Neural progenitor cell (in vitro differentiated cells): ENCODE measurements at places on chromosomes 13 and 19. TPM values are rescaled to one million over a fixed set of nuclear protein-coding genes. Genes with fewer than 3 reads are reported as not detected.

KIR2DL1 gene
- total RNA-seq = not detected in 2 replicates

CGB5 gene
- not detected in 2 replicates for total RNA-seq

PTGER1 gene
- total RNA-seq = not detected in 2 replicates

PIH1D1 gene
- 133 and 168 TPM in 2 replicates for total RNA-seq

LHFPL6 gene
- 1.7 and 3.0 TPM in 2 replicates for total RNA-seq

DAND5 gene
- 0.06 and 0.07 TPM in 2 replicates for total RNA-seq

CGB3 gene
- total RNA-seq = not detected in 2 replicates

KLK15 gene
- not detected in 2 replicates for total RNA-seq

FGF22 gene
- 0.37 TPM in 1 of 2 replicates, not detected in the other for total RNA-seq

GRCh38 chr19:1945899-1946298, 4.9 kb downstream of the CSNK1G2 start:
- H3K27ac ChIP-seq = no peak overlapping the region
- DNase-seq = peak; percentile 84
- H3K27me3 ChIP-seq = no peaks in the 10 kb centered on the region
- peaks cover 11% of the 10 kb centered on the region for H3K4me1 ChIP-seq

DNA sequence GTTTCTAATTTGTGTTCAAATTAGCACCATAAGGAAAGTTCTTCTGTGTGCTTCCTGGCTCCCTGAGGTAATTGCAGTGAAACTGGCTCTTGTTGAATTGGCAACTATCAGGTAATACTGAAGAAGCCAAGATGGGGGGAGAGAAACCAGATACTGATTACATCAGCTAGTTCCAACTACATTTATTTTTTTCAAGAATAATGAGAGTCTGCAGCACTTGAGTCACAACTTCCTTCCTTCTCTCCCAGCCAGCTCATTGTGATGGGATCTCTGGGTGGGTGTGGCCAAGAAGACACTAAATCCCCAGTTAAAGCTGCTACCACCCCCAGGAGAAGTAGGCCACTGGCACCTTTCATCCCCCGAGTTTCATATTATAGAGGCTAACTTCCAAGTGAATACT, 100.7 kb upstream of the RXFP2 start:
- no peaks in the 10 kb centered on the region for H3K27me3 ChIP-seq
- no peak for DNase-seq
- no peak overlapping the region for H3K27ac ChIP-seq
- H3K36me3 ChIP-seq = no peaks in the 10 kb centered on the region

DNA sequence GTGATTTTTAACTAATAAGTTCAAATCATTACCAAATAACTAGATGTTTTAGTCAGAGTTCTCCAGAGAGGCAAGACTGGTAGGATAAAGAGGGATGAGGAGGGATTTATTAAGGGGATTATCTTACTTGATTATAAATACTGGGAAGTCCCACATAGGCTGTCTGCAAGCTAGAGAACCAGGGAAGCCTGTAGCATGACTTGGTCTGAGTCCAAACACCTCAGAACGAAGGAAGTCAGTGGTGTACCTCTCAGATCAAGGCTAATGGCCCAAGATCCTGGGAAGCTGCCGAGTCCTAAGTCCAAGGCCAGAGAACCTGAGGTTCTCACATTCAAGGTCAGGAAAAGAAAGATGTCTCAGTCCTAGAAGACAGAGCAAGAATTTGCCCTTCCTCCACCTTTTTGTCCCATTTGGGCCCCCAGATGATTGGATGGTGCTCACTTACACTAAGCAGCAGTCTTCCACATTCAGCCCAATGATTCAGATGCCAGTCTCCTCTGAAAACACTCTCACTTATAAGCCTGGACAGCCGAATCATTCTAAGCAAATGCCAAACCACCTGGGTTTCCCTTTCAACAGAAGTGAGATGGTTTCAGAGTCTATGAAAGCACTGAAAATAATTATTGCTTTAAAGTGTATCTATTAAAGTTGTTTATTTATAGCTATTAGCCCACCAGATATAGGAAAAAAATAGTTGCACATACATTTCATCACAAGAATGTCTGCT, 1599.2 kb downstream of the OLFM4 start:
- DNase-seq = no peak
- H3K27me3 ChIP-seq = no peaks in the 10 kb centered on the region
- no peak overlapping the region for H3K27ac ChIP-seq
- no peak overlapping the region for H3K4me3 ChIP-seq
- H3K36me3 ChIP-seq = no peaks in the 10 kb centered on the region
- peaks cover 9% of the 10 kb centered on the region for H3K4me1 ChIP-seq

- H3K4me1 ChIP-seq = peaks cover 13% of the 10 kb centered on the region
- H3K27ac ChIP-seq = no peak overlapping the region
- H3K36me3 ChIP-seq = no peaks in the 10 kb centered on the region
Measured at GRCh38 chr19:55649268-55650125, 1.5 kb downstream of the CCDC106 start.

- no peak for DNase-seq
- H3K27me3 ChIP-seq = no peaks in the 10 kb centered on the region
- H3K4me1 ChIP-seq = no peaks in the 10 kb centered on the region
- no peak overlapping the region for H3K27ac ChIP-seq
- no peaks in the 10 kb centered on the region for H3K36me3 ChIP-seq
Measured at GRCh38 chr19:2693492-2694160, 8.9 kb downstream of the GNG7 start.

- no peaks in the 10 kb centered on the region for H3K27me3 ChIP-seq
- no peak overlapping the region for H3K27ac ChIP-seq
- no peak overlapping the region for H3K4me3 ChIP-seq
- no peaks in the 10 kb centered on the region for H3K4me1 ChIP-seq
Measured at GRCh38 chr19:40646743-40647254, 43.7 kb downstream of the NUMBL start.

GRCh38 chr19:1961000-1961883, 20.3 kb downstream of the CSNK1G2 start:
- H3K4me1 ChIP-seq = peaks cover 11% of the 10 kb centered on the region
- H3K27ac ChIP-seq = no peak overlapping the region
- H3K36me3 ChIP-seq = no peaks in the 10 kb centered on the region
- H3K27me3 ChIP-seq = no peaks in the 10 kb centered on the region
- DNase-seq = no peak

DNA sequence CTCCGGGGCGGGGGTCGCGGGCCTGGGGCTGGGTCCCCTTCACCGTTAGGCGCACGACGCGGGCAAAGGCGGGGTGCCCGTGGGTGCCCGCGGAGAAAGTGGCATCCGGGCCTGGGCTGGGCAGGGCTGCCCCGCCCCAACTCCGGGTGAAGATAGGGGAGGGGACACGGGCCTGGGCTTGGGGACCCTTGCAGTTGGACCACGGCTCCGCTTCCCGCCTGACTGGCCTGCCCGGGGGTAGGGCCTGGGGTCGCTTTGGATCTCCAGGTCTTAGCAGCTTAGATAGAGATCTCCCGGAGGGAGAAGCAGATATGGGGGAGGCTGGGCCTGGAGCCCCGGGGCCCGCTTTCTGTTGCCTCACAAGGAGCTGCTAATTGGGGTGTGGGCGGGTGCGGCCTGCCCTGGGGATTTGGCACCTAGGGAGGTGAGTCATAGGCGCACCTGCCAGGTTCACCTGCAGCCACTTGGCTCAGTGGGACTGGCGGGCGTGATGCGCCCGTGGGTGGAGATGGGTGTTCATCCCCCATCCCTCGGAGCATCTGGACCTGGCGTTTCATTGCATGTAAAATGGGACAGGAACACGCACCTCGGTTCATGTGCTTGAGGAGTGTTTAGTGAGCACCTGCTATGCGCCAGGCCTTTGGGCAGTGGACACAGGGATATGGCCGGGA, 585 bp downstream of the MAP1S start:
- peak; percentile 37 for DNase-seq
- peak overlapping the region; percentile 100 for H3K4me3 ChIP-seq
- H3K36me3 ChIP-seq = no peaks in the 10 kb centered on the region
- no peak overlapping the region for H3K27ac ChIP-seq
- peaks cover 16% of the 10 kb centered on the region for H3K4me1 ChIP-seq
- H3K27me3 ChIP-seq = no peaks in the 10 kb centered on the region

- DNase-seq = no peak
- no peak overlapping the region for H3K4me3 ChIP-seq
- no peaks in the 10 kb centered on the region for H3K27me3 ChIP-seq
- H3K27ac ChIP-seq = no peak overlapping the region
- H3K4me1 ChIP-seq = peaks cover under 1% of the 10 kb centered on the region
Measured at GRCh38 chr19:49658566-49659442, 6.9 kb downstream of the IRF3 start.

DNA sequence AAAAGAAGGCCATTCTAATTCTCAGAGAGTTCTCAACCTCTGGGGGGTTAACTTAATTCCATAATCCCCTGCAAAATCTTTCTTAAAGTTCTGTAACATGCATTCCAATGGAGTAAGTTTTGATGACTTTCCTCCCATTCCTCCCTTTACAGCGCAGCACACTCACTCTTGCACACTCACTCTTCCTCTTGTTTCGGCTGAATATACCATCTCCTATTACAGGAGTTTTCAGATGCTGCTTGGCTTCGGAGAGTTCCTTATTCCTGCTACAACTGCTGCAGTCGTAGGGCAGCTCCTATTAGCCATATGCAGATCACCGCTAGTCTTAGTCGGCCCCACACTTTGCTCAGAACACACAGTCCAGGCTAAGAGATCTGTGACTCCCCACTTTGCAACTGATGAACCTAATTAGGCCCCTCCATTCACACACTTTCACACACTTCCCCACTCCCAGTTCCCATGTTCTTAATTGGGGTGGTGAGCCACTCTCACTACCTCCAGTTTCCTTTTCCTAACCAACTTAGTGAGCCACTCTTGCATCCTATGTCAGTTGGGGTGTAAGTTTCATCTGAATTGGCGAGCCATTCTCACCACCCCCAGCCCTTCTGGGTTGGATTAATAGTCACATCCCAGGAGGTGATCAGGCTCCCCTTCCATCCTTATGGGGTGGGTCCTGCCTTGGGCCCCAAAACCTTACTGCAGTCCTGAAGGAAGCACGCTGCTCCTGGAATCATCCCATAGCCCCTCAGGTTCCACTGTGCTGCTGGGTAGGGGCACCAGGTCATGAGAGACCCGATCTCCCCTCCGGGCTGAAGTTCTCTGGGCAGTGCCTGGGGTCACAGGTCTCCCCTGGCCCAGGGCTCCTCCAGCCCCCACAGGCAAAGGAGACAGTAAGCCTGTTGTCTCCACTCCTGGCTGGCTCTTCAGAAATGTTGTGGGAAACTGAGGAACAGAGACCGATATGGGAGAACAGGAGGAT, 53.9 kb downstream of the OR10H4 start:
- H3K4me3 ChIP-seq = no peak overlapping the region
- no peaks in the 10 kb centered on the region for H3K27me3 ChIP-seq
- no peaks in the 10 kb centered on the region for H3K4me1 ChIP-seq
- H3K27ac ChIP-seq = no peak overlapping the region
- H3K36me3 ChIP-seq = no peaks in the 10 kb centered on the region
- DNase-seq = no peak

- DNase-seq = no peak
- no peaks in the 10 kb centered on the region for H3K27me3 ChIP-seq
- H3K4me3 ChIP-seq = no peak overlapping the region
- H3K36me3 ChIP-seq = no peaks in the 10 kb centered on the region
Measured at GRCh38 chr19:12647047-12647446, 19.5 kb downstream of the MAN2B1 start.

DNA sequence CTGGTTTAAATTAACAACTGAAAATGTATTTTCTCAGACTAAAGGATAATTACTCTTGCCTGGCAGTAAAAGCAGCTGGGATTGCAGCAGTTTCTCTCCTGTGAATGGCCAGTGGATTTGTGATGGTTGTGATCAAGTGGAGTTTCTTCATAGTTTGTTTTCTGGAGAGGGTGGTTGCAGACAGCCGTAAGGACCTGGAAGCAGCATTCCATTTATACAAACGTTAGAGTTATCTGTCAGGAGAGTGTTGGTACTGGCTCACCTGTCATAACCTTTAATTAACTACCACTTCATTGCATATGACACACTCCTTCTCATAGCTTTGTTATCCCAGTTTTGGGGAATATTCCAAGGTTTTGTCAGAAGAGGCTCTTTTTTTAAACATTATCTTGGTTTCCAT, 258.4 kb upstream of the SLC10A2 start:
- H3K27me3 ChIP-seq = no peaks in the 10 kb centered on the region
- H3K4me1 ChIP-seq = peaks cover 9% of the 10 kb centered on the region
- no peak overlapping the region for H3K4me3 ChIP-seq

- DNase-seq = no peak
- H3K27me3 ChIP-seq = peaks cover 14% of the 10 kb centered on the region
- no peaks in the 10 kb centered on the region for H3K4me1 ChIP-seq
- H3K27ac ChIP-seq = no peak overlapping the region
Measured at GRCh38 chr19:21585281-21585890, 80.0 kb downstream of the ZNF429 start.

DNA sequence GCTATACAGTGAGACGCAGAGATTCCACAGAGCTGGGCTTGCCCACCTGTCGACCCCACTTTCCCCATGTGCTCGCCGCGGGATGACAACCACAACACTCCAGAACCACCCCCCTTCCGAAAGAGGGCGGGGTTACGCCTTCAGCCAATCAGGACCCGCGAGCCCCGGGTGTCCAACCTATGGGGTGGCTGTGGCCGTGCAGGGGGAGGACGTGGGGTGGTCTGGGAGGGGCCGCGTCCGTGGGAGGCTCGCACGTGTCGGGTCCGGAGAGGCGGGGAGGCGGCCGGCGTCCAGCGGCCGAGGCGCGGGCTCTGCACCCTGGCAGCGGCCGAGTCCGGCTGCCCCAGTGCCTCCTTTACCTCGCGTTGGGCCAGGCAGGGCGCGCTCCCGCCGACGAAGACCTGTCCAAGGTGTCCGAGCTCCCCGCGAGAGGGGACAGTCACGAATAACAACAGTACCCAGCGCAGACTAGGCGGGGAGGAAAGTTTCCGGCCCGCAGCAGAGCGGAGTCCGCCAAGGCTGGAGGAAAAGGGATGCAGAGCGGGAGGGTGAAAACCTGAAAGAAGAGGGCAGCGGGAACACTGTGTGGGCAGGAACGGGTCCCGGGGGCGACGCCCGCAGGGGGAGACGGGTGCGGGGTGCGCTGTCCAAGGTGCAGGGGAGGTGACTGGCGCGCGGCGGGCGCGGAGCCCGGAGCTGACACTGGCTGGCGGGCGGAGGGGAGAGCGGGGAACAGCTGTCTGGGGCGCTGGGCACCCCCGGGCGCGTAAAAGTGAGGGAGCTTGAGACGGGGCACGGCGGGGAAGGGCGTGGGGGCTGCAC, 911 bp downstream of the ENOX1 start:
- H3K4me1 ChIP-seq = peaks cover 20% of the 10 kb centered on the region
- peak; percentile 77 for DNase-seq
- no peaks in the 10 kb centered on the region for H3K36me3 ChIP-seq
- H3K27me3 ChIP-seq = peaks cover 57% of the 10 kb centered on the region

DNA sequence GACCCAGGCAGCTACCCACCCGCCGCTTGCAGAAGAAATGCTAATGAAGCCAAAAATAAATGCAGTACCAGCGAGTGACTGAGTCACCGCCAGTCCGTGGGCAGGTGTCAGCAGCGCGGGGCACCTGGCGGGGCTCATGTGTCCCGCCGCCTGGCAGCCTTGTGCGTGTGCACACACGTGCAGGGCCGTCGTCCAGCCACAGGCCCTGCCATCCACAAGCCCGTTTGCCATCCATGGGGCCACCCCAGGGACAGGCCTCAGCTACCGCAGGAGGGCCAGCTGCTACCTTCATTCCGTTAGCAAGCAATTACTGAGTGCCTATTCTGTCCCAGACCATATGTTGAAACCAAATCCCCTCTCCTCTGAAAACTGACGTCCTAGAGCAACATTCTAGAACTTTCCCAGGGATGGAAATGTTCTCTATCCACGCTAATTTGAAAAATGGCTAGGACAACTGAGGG, 20.5 kb downstream of the NCAN start:
- no peak overlapping the region for H3K4me3 ChIP-seq
- H3K27ac ChIP-seq = no peak overlapping the region
- no peaks in the 10 kb centered on the region for H3K4me1 ChIP-seq
- H3K36me3 ChIP-seq = no peaks in the 10 kb centered on the region
- no peak for DNase-seq
- H3K27me3 ChIP-seq = peaks cover 30% of the 10 kb centered on the region

- no peak for DNase-seq
- H3K27ac ChIP-seq = no peak overlapping the region
- no peaks in the 10 kb centered on the region for H3K27me3 ChIP-seq
- H3K4me1 ChIP-seq = peaks cover 8% of the 10 kb centered on the region
- H3K36me3 ChIP-seq = no peaks in the 10 kb centered on the region
Measured at GRCh38 chr13:112686364-112686763, 3.5 kb upstream of the ATP11A start.
